ENCODE measurements at places on chromosomes 1 and 21. TPM values are rescaled to one million over a fixed set of nuclear protein-coding genes. Genes with fewer than 3 reads are reported as not detected.

GRCh38 chr1:44786138-44786840 is 1.7 kb downstream of the BEST4 start:
- peak; percentile 76 for DNase-seq

DNA sequence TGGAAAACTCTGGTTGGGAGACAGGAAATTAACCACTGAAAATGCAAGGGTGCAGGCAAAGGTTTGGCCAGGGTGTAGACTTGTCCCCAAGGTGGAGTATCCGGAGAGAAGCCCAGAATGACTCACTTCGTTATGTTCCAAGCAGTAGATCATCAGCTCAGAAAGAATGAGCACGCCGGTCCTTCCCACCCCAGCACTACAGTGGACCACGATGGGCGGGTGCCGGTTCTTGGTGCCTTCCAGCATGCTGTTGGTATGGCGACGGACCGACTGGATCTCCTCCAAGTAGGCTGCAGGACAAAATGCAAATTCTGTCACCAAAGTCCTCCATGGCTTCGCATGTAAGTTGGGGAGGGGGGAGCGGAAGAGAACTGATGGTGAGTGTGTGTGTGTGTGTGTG is 83.4 kb downstream of the SMYD2 start:
- DNase-seq = no peak

DNA sequence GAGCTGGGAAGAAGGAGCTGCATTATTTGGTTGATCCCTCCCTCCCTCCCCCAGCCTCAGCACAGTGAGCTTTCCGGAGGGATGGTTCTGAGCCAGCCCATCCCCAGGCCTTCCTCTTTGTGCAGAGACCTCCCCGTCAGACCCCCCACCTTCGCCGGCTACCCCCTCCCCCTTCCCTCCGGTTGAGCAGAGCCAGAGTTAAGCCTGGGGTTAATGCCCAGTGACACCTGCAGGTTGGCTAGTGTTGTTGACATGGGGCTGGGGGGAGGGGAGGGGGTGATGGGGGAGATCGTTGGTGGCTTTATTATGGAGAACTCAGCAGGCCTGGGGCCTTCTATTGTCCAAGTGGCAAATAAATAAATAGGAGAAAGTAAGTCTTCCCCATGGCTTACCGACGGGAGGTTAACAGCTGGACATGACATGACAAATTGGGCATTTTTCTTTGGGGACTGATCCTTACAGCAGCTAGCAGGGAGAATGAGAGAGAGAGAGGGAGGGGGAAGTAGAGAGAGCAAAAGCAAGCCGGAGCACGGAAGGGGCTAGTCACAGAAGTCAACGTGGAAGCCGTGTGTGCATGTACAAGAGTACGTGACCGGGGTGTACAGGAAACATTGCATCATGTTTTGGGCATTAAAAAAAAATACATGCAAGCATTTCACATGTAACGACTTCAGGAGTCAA is 131.1 kb downstream of the TMEM53 start:
- DNase-seq = no peak

DNA sequence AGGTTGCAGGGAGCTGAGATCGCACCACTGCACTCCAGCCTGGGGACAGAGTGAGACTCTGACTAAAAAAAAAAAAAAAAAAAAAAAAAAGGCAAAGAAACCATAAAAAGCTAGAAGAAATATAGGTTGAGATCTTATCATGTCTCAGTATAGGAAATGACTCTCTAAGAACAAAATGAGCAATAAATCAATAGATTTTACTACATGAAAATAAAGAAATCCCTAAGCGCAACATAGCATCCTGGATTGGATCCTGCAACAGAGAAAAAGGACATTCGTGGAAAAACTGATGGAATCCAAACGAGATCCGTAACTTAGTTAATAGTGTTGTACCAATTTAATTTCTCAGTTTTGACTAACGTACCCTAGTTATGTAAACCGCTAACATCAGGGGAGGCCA is 35.3 kb downstream of the SLC1A7 start:
- no peak for DNase-seq

GRCh38 chr1:45924736-45925135 is 121.3 kb downstream of the MAST2 start:
- no peak for DNase-seq

GRCh38 chr1:162366671-162367070 is 10.0 kb downstream of the SPATA46 start:
- no peak for DNase-seq

DNA sequence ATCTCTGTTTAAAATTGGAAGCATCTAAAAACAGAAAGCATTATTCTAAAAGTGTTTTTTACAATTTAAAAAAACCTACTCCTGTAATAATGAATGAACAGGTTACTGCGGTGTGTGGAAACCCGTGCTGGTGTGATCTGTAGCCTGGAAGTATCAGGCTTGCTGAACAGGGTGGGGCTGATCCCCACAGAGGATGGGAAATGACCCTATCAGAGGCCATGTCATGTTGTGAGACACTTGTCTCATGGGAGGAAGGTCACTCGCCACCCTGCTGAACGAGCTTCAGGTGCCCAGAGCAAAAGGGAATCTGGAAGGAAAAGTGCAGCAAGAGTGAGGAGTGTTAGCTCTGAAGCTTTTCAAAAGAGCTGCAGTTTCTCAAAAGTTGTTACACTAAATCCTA is 320.7 kb downstream of the RRAGC start:
- DNase-seq = no peak

DNA sequence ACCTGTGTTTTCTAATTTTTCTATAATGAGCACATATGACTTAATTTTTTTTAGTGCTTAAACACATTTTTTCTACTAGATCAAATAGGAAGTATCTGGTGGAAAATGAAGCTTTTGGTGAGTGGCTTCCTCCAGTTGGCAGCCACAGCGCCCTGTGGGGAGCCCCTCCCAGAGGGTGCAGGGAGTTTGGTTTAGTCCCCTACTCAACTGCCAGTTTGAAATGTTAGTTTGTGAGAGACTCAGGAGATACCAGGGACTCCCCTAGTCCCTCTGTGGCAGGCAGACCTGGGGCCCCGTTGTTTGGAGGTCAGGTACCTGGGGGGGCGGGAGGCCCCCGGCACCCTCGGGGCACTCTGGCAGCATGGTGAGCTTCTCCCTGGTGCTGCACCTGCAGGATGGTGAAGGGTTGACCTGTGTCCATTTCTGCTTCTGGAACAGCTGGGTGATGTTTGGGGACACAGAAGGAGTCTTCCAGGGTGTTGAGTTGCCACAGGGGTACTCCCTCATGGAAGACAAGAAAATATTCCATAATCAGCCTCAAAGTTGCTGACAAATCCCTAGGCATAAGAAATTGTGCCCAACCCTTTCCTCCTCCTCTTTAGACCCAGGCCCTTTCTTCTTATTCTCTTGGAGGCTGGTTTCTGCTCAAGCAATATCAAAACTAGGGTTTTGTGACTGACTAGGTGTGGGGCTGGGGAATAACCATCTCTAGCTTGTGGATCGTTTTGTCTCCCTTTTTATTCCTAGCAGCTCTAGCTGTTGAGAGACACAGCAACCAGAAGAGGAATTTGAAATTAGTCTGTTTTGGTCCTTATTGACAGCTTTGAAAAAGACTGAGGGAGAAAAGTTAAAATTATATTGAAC is 91.6 kb downstream of the ABCA4 start:
- no peak for DNase-seq

GRCh38 chr1:201457508-201457960 is 11.5 kb downstream of the PHLDA3 start:
- no peak for DNase-seq

- no peak for DNase-seq
These were observed 380.5 kb upstream of the PRMT6 start for GRCh38 chr1:106676021-106676420.

KTI12 gene
- polyA plus RNA-seq = 6.2 TPM

NHLH2 gene
- not detected for polyA plus RNA-seq

LDLRAD1 gene
- polyA plus RNA-seq = not detected

FMO2 gene
- 1.1 TPM for polyA plus RNA-seq

SLC44A3 gene
- 89.4 TPM for polyA plus RNA-seq

SPATA46 gene
- polyA plus RNA-seq = 2.2 TPM

Measured in left kidney (tissue), 8 donors.